ENCODE measurements at places on chromosomes 4 and X.

DNA sequence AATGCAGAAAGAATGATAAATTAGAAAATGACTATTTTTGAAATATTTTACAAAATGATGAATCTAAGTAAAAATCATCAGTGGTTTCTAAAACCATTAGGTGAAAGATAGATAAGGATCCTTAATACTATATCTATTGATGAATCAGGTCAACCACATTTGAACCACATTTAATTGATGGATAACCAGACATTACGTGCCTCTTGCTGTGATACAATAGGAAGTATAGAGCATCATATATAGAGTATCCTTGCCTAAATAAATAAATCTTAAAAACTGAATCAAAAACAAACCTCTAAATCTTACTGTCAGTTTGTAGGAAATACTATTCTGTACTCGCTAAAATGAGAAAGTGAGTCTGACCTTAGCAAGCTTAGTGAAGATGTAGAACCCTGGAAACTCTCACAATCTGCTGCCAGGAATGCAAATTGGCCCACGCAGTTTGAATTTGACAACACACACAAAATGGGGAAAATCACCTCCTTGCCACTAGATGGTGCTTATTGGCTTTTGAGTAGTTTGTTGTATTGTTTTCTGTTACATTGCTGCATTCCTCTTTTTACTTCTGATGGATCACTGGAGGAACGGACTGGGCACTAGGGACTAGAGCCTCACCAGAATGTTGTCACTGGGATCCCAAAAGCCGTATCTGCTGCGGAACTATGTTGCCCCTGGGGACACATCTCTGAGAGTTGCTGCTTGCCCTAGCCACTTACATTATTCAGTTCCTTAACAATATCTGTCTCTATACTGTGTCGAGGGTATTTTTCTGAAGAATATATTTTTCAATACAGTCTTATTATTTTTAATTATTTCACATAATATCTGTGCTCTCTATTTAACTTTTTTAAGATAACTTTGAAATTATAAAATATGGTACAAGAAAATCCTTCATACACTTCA is 25.4 kb upstream of the SLAIN2 start:
- peak; percentile 69 for DNase-seq

DNA sequence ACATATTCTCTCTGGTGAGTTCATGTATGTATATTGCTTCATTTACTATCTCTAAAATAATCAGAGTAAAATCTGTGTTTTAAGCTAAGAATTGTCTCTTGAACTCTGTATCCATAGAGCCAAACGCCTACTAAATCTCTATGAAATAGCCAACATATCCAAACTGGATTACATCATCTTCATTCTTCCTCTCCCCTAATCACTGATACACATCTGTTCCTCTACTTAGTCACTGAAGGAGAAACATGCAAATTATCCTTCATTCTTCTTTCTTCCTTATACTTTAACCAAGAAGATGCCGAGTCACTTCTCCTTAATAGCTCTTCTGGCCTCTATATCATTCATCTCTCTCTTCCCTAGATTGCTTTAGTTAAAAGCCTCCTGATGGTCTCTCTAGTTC is 630.4 kb upstream of the FTHL17 start:
- DNase-seq, result no peak

- no peak for DNase-seq
These were observed 35.2 kb upstream of the CBLL2 start for GRCh38 chrX:22237479-22237878.

DNA sequence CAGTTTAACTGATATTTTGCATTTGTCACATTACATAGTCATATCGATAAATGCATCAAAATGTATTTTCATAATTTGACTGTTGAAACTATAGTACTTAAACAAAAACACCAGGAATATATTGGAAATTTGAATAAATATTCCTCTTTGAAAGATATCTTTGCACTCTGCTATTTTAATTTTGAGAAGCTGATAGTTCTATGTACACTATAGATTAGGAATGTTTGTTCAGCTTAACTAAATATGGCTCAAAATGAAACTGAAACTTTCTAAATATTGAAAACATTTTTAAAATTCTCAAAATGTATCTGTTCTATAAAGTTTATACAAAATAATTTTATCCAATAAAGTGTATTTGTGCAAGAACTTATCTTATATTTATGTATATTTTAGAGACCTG is 510.1 kb downstream of the FSTL5 start:
- no peak for DNase-seq

GRCh38 chr4:173707658-173708419 is 177.8 kb upstream of the HAND2 start:
- DNase-seq, result no peak

GRCh38 chr4:104719539-104720230 is 225.0 kb upstream of the CXXC4 start:
- DNase-seq, result no peak

GRCh38 chr4:169604903-169605331 is 7.5 kb downstream of the NEK1 start:
- no peak for DNase-seq

GRCh38 chrX:45524296-45524695 is 323.6 kb upstream of the DIPK2B start:
- no peak for DNase-seq

DNA sequence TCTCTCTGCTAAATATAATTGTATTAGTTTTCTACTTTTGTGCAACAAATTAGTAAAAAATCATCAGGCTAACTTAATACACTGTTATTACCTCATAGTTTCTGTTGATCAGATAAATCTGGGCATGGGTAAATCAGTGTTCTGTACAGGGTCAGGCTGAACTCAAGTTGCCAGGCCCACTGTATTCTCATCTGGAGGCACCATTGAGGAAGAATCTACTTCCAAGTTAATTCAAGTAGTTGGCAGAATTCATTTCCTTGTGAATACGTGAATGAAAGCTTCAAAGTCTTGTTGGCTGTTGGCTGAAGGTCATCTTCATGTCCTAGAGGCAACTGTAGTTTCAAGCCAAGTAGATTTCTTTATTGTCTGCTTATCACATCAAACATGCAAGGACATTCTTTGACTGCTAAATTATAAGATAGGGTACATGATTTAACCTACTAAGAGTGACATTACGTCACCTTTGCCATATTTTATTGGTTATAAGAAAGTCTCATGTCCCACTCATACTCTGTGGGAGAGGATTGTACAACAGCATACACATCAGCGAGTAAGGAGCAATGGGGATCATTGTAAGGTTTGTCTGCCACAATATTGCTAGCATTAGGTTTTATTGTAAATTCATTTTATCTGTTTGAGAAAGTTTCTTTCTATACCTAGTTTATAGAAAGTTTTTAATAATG is 1219.0 kb downstream of the ARAP2 start:
- no peak for DNase-seq

DNA sequence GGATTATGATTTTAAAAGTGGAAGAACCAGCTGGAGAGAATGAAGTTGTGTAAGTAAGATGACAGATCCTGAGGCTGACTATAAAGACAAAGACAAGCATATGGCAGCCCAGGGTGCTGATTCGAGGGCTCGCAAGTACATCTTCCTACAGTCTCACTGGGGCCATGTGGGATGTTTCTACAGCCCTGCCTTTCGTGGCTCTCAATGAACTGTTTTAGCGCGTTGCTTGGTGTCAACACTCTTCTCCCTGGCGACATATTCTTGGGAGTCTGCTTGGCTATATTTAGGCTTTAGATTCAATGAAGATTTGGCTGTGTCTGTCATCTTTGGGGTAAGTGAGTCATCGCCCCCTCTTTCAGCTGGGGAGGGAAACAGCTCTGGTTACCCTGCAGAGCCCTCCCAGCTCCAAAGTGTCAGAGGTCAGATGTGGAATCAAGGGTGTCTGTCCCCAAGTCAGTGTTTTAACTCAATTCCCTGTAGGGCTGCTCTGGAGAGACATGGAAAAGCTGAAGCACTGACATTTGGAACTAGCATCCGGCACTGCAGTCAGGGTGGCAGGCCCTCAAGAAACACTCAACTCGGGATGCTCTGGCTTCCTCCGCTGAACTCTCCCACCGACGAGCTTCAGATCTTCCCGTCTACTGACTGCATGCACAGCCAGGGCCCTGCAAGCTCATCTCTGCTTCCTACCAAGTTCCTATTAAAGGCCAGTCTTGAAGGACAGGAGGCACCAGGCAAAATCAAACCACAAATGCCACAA is 65.7 kb downstream of the GATB start:
- DNase-seq, result peak; percentile 7

GRCh38 chr4:153127760-153128494 is 76.3 kb upstream of the TRIM2 start:
- DNase-seq, result peak; percentile 79

DNA sequence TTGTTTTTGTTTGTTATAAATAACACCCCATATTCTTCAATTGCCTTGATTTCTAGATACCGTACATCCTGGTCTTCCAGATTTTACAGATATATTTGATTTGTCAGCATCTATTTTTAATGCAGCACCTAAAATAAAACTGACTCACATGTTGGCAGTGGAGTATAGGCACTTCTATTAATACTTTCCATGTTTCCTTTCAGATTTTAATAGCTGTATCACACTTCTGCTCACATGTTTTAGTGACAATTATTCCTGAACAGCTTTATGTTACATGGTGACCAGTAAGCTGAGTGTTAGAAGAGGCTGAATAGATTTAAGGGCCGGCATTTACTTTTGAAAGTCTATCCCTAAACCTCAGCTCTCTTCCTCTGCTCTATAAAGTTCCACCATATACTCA is 46.1 kb downstream of the C4orf46 start:
- DNase-seq, result no peak

DNA sequence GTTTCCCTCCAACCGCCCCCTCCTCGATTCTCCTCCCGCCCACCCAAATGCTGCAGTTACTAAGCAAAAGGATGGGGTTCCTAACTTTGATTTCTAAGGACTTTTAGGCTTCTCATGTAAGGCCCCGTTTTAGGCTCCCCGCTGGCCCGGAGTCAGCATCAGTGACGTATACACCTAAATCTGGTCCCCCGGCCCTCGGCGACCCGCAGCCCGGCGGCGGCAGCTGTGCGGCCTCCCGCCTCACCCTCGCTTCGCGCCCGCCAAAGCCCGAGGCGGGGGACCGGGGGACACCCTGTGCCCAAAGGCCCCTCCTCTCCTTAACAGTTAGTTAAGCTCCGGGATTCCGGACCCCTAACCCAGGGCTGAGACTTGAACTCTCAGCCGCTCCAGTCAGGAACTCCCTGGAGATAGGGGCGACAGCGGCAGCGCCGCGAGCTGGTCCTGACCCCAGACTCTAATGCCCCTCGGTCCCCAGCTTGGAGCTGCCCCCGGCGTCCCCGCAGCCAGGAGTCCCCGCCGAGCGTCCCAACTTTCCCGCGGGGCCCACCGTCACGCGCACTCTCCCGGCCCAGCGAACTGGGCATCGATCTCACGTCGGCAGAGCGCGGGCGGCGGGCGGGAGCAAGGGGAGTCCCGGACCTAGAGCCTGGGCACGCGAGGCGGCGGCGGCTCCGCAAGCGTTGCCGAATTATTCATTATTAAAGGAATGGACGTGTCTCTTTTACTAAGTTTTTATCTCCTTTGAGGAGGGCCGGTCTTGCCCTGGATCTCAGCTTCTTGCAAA is 1.5 kb upstream of the NR3C2 start:
- no peak for DNase-seq

GRCh38 chrX:646796-647195 is 16.2 kb downstream of the SHOX start:
- no peak for DNase-seq

- no peak for DNase-seq
These were observed 219.4 kb downstream of the SLC4A4 start for GRCh38 chr4:71558248-71558647.

GRCh38 chr4:145956288-145956890 is 17.8 kb upstream of the ZNF827 start:
- DNase-seq, result peak; percentile 38

GRCh38 chrX:74536832-74537371 is 77.5 kb downstream of the RLIM start:
- peak; percentile 72 for DNase-seq

DNA sequence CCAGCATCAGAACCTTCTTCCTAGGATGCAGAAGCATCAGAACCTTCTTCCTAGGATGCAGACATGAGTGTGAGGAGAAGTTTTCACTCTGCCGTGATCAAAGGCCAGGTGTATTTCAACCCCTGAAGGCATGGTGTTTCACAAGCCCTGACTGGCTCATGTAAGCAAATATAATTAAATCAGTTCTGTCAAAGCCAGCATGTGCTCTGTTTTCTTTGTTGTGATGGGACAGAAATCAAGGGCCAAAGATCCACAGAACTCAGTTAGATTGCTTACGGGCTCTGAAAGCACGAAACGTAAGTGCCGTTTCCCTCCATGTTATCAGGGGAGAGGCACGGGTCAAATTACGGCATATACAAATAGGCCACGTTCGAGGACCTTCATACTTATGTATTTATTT is 32.0 kb upstream of the CLDN24 start:
- no peak for DNase-seq

DNA sequence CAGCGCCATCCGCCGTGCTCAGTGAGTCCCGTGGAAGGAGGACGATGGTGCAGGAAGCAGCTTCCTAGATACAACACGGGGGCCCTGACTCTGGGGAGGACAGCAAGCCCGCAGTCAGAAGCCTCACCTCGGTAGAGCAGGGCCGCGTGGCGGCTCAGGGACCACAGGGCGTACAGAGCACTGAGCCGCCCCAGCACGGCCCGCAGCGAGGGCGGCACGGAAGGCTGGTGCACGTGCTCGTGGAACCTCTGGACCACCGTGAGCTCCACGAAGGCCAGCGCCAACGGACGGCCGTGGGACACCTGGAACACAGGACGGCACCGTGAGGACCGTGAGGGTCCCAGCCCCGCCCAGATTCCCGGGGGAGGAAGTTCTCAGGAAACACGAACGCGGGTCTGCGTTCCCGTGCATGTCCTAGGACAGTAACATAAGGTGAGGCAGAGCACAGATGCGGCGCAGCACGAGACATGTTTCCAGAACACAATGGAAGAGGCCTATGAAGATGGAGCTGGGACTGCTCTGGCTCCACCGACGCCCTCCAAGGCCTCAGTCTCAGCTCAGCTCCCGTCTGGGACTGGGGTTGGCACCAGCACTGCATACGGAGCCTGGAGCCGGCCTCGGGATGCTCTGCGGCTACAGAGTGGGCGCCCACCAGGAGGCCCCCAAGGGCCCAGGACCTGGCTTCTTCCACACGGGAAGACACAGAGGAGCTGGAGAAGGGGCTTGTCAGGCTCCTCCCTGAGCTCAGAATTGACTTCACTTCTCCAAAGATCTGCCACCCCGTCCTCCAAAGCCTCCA is 65.5 kb downstream of the ACOX3 start:
- no peak for DNase-seq

DNA sequence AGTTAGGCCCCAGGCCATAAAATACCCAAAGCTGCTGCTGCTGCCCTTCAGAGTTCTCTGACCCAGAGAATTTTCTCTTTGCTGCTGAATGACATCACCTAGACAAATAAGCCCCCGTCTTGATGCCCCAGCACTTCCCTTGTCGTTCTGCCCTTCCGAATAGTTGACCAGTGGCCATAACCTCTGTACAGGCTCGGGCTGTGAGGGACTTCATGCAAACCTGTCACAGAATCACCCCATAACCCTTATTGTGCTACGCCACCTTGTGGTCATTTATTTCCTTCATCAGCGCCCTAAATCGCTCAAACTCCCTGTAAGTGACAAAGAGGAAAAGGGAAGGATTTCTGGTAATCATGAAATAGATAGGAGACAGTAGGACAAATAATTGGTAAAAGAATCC is 18.8 kb downstream of the SPACA5 start:
- DNase-seq, result peak; percentile 79

- peak; percentile 1 for DNase-seq
These were observed 763 bp downstream of the CASK start for GRCh38 chrX:41922431-41923151.
